ENCODE measurements at places on chromosomes 12 and 14.
A peak's percentile ranks its signal among the peaks of the same experiment; 100 is the strongest.

GRCh38 chr14:30883508-30884294, 9.3 kb downstream of the COCH start:
- no peak for DNase-seq

DNA sequence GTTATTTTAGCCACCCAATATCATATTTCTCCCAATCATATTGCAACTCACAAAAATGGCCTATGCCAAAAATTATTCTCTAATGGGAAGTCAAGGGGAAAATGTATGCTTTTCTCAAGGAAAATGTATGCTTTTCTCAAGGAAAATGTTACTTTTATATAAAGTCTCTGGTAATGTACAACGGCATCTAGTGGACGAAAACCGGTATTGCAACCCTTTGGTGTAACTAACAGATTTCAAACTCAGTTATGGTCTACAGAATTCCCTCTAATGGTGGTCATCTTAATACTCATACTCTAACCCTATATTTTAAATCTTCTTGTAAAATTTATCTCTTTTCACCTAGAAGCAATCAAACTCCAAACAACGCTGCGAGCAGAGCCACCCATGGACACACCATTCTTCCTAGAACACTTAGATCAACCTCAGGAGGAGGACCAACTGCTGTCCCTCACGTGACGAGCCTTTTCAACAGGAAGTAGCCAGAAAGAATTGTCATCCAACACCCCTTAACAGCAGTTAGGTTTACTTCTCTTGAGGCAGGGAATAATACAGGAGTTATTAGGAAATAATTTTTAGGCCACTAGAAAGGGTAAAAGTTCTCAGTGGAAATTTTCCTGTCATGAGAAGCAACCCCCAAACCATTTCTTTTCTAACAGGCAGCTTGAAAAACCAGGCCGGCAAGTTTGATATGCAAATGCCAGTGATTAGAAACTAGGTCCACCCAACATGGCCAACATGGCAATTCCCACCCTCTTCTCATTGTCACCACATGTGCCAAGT, 20.1 kb downstream of the APOBEC1 start:
- peak; percentile 15 for DNase-seq

- no peak for DNase-seq
Observed at GRCh38 chr14:26394150-26394810, 203.6 kb downstream of the NOVA1 start.

- DNase-seq, result no peak
Observed at GRCh38 chr14:21933681-21934080, 260.1 kb upstream of the OR4E1 start.

- no peak for DNase-seq
Observed at GRCh38 chr14:38517426-38517825, 261.5 kb upstream of the CLEC14A start.

DNA sequence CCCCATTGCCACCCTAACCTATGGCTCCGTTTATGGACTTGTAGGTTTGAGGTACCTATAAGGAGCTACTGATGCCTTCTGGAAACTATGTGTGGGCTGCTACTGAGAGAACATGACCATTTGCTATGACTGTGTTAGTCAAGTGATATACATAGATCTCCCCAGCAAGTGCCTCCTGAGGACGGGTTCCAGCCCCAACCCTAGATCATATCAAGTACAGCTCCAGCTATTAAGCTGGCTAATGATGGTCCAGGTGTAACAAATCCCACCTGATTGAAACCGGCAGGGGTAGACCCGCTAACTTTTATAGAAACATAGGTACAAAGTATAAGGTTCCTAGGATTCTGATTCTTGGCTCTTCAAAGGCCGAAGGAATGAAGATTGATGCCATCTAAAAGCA, 23.7 kb downstream of the NINJ2 start:
- no peak for DNase-seq

- DNase-seq, result no peak
Observed at GRCh38 chr12:10372559-10372958, 17.3 kb downstream of the KLRK1 start.
